ENCODE measurements at places on chromosomes 7 and 10. TPM values are rescaled to one million over a fixed set of nuclear protein-coding genes. Genes with fewer than 3 reads are reported as not detected.
A peak's percentile ranks its signal among the peaks of the same experiment; 100 is the strongest.

Gene RSPH10B
- under 0.01 TPM for total RNA-seq

Gene GPR158
- under 0.01 TPM for total RNA-seq

Gene CBLL1
- 32.7 TPM for total RNA-seq

Gene ADAM22
- total RNA-seq: 0.36 TPM

Gene OPN1SW
- not detected for total RNA-seq

Gene GTF2IRD1
- 18.6 TPM for total RNA-seq

Gene LRRTM3
- not detected for total RNA-seq

Gene OGDHL
- under 0.01 TPM for total RNA-seq

Gene MYO1G
- 0.29 TPM for total RNA-seq

Gene PYROXD2
- total RNA-seq: 11.6 TPM

Gene NUPR2
- total RNA-seq: not detected

Gene HTR5A
- not detected for total RNA-seq

Gene ZNF239
- total RNA-seq: 4.7 TPM

- DNase-seq: peak; percentile 92
Measured at GRCh38 chr10:125153703-125154490, 6.5 kb downstream of the CTBP2 start.

GRCh38 chr7:140927351-140927750 is 2.6 kb upstream of the BRAF start:
- DNase-seq: no peak

- DNase-seq: no peak
Measured at GRCh38 chr10:50545846-50546245, 77.9 kb downstream of the SGMS1 start.

- DNase-seq: no peak
Measured at GRCh38 chr10:4107285-4107851, 322.4 kb upstream of the KLF6 start.

GRCh38 chr10:114932945-114933344 is 5.0 kb upstream of the TRUB1 start:
- no peak for DNase-seq

GRCh38 chr7:155758348-155758747 is 53.9 kb downstream of the SHH start:
- DNase-seq: no peak

DNA sequence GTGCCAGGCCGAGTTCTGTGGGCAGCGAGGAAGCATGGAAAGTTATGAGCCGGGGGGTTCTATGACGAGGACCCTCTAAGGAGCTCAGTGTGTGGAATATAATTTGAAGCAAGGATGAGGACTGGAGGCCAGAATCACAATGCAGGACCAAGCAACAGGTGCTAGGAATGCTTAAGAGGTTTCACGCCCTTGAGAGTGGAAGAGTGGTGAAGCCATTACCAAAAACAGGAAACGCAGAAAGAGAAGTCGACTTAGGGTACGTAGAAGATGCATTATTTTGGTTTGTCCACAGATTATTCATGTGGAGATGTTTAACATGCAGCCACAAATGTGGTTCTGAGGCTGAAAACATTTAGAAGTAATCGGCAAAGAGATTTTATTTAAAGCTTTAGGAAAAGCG is 78.7 kb downstream of the PIP4K2A start:
- DNase-seq: no peak

GRCh38 chr7:148782757-148783456 is 84.2 kb downstream of the CUL1 start:
- DNase-seq: no peak

- no peak for DNase-seq
Measured at GRCh38 chr7:136947347-136947746, 78.9 kb downstream of the CHRM2 start.

GRCh38 chr7:141071855-141072547 is 1.9 kb upstream of the TMEM178B start:
- DNase-seq: peak; percentile 65

DNA sequence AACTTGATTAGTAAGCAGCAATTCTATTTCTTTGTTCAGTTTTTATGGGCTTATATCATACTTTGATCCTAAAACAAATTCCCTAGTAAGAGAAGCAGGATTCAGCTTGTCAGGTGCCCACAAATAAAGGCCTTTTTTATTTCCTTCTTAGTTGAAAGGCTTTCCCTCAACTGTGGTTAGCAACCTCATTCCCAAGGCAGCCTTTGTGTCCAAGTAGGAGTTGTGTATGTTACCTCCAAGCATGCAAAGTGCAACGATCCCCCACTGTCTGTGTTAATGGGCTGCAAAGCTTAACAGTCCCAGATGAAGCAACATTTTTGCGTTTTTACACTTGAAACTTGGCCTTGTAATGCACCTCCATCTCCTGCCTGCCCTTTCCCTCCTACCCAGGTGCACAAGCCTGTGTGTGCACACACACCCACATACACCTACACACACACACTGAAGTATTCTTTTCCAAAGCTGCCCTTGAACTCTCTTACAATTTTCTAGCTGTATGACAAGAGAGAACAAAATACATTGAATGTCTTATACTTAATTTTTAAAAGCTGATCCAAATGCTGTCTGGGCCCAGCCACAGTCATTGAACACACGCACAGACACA is 278.2 kb downstream of the SNX13 start:
- DNase-seq: no peak

DNA sequence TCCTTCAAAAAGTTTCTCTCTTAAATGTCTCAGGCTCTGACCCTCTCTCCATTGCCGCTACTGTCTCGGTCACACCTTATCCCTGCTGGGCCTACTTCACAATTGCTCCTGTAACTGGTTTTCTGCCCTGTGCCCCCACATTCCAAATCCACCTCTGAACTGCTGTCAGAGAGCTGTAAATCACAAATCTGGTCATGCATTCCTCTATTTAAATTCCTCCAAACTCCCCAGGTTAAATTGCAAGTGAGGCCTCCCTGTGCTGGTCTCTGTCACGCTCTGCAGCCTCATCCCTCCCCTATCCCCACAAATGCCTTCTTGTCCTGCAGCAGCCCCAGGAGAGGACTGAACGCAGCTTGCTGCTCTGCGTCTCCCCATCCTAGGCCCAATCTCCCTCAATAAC is 40.4 kb upstream of the CDCA7L start:
- DNase-seq: no peak

DNA sequence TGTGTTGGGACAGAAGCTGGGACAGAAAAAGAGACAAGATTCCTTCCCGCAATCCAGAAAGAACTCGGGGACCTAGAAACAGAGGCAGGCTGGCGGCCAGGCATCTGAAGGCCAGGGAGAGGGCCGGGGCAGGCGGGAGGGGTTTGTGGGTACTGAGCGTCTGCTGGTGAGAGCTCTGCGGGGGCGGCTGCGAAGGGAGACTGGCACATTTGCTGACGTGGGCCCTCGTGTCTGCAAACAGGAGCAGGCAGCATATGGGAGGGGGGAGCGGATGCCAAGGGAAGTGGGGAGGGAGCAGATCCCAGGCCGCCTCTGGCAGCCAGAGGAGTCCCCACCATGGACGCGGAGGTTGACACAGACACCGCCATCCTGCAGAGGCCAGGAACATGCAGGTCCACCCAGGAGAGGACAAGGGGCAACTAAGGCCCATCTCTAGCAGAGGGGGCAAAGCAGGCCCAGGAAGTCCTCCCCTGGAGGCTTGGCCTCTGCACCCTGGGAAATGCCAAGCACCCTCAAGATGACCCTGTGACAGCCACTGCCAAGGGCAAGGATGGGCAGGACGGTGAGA is 32.2 kb downstream of the KCNH2 start:
- DNase-seq: peak; percentile 95

GRCh38 chr7:83276250-83276649 is 113.6 kb upstream of the PCLO start:
- no peak for DNase-seq

DNA sequence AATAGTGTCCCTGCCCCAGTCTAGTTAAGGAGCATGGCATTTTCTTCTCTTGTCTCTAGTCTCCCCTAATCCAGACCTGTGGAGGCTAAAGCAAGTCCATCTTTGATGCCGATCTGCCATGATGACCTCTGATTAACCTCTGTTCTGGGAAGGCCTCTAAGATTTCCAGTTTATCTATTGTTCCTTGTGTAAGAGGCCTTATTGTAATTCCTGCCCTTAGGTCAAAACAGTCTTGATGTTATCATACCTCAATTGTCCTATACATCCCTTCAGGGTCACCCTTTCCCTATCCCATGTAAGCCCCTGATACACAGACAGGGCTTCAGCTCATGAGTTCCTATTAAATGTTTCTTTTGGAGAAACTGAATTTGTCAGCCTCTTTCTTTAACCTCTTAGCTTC is 4.9 kb upstream of the ZMIZ2 start:
- DNase-seq: no peak

DNA sequence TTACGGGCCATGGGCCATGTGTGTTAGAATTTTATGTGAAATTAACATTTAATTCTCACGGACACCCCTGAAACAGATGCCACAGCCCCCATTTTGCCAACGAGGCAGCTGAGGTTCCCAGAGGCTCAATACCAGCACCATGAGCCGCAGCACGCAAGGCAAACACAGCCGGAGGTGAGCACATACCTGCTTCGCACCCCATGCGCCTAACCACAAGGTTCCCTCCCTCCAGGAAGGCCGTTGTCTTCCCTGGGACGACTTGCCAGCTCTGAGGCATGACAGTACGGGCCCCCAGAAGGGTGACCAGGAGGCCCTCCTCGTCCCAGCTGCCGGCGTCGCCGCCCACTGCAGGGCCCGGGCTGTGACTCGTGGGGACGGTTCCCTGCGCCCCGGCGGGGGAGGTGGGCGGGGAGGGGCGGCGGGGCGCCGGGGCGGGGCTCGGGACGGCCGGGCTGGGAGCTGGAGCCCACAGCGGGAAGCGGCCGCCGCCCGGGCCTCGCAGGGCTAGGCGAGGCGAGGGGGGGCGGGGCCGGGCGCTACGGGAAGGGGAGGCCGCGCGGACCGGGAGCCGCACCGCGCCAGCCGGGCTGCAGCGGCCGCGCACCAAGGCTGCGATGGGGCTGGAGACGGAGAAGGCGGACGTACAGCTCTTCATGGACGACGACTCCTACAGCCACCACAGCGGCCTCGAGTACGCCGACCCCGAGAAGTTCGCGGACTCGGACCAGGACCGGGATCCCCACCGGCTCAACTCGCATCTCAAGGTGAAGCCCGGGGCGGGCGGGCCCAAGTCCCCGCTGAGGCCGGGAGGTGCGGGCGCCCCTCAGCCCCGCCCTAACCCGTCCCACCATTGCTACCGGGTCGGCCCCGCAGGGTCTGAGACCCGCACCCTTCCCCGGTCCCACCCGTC is at the start of gene CAV2:
Gene CAV2 (plus strand): TSS at position 571 of the 910 bp plus-strand sequence. CDS start 44 bp downstream, at position 615.
- peak; percentile 95 for DNase-seq

DNA sequence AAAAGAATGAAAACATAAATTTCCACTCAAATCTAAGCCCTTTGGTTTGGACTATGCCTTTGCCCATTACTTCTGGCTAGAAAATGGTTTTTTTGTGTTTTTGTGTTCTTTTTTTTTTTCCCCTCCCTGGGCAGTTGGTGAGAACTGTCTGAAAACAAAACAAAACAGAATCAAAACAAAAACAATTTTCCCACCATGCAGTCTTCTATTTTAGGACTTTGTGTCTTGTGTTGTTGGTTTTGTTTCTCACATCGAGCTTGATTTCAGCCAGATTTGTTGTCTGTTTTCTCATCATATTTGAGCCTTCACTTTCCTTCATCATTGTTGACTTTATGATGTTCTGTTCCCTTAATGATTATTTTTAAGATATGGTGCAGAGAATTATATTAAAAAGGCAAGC is 206.3 kb downstream of the MACC1 start:
- no peak for DNase-seq

DNA sequence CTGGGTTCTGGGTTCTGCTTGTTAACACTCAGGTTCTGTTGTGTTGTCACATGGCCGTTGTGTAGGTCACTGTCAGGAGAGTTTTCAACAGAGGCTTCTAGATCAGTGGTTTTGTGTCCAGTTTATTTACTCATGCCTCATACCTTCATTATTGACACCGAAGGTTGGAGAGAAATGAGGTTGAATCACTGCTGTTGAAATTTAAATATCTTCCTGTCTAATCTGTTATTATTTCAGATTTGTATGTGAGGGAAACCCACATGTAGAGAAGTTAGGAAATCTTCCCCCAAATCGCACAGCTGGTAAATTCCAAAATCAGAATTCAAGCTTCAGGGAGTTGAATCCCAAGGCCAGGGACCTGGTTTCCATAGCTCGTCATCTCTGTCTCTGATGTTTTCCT is 28.3 kb upstream of the KLF6 start:
- no peak for DNase-seq

- DNase-seq: no peak
Measured at GRCh38 chr7:105339404-105340323, 49.1 kb downstream of the SRPK2 start.

- peak; percentile 84 for DNase-seq
Measured at GRCh38 chr10:72276421-72277339, 3.0 kb downstream of the DDIT4 start.

- DNase-seq: no peak
Measured at GRCh38 chr10:21427804-21428481, 97.5 kb downstream of the SKIDA1 start.

- DNase-seq: no peak
Measured at GRCh38 chr10:693506-693905, 4.0 kb upstream of the DIP2C start.

GRCh38 chr7:32659853-32660252 is 164.6 kb downstream of the AVL9 start:
- DNase-seq: no peak

DNA sequence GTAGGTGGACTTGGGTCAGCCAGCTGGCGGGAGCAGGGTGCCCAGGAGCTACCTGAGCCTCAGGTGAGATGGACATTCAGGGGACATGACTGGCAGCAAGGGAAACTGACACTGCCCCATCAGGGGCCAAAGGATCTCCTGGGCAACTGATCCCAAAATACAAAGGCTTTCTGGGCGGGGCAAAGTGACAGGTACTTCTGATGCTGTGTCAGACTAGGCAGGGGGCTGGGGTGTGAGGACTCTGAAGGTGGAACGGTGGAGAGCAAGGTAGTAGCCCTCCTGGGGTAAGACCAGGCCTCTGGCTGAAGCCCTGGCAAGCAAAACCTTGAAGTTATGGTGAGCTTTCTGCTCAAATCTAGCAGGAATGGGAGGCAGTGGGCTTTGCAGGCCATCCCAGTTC is 4.4 kb downstream of the OPN4 start:
- peak; percentile 71 for DNase-seq

DNA sequence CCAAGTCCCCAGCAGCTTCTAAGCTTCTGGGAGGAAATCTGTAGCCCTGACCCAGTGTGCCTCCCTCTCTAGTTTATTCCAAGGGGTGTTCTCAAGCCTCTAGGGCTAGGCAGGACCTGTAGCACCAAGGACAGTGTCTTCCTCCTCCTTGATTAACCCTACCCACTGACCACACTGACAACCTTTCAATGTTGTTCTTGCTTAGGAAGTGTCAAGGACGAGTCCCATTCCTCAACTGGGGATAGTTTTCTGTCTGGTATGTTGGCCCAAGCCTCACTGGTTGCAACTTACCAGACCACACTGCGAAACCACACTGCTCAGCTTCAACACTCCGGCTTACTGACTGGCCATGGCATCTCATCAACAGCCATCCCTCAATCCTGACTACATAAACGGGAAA is 100.0 kb downstream of the RNF216 start:
- DNase-seq: peak; percentile 5

GRCh38 chr10:79397575-79398303 is 47.7 kb downstream of the ZCCHC24 start:
- DNase-seq: peak; percentile 85

Data from osteoblast (primary cell).